ENCODE measurements at places on chromosomes 13 and 19. TPM values are rescaled to one million over a fixed set of nuclear protein-coding genes. Genes with fewer than 3 reads are reported as not detected.

LILRB1 gene
- total RNA-seq, result not detected

KLK11 gene
- total RNA-seq, result not detected

KLK5 gene
- not detected for total RNA-seq

GRCh38 chr19:58350001-58350861 is 3.1 kb downstream of the A1BG start:
- H3K27ac ChIP-seq, result no peak overlapping the region
- H3K36me3 ChIP-seq, result no peaks in the 10 kb centered on the region
- no peaks in the 10 kb centered on the region for H3K27me3 ChIP-seq
- no peaks in the 10 kb centered on the region for H3K4me1 ChIP-seq

GRCh38 chr19:7916955-7917266 is 2.3 kb downstream of the TGFBR3L start:
- H3K4me1 ChIP-seq, result peaks cover 16% of the 10 kb centered on the region
- H3K27ac ChIP-seq, result no peak overlapping the region
- no peak for DNase-seq
- H3K36me3 ChIP-seq, result no peaks in the 10 kb centered on the region
- peak overlapping the region; percentile 58 for H3K4me3 ChIP-seq
- H3K27me3 ChIP-seq, result no peaks in the 10 kb centered on the region

DNA sequence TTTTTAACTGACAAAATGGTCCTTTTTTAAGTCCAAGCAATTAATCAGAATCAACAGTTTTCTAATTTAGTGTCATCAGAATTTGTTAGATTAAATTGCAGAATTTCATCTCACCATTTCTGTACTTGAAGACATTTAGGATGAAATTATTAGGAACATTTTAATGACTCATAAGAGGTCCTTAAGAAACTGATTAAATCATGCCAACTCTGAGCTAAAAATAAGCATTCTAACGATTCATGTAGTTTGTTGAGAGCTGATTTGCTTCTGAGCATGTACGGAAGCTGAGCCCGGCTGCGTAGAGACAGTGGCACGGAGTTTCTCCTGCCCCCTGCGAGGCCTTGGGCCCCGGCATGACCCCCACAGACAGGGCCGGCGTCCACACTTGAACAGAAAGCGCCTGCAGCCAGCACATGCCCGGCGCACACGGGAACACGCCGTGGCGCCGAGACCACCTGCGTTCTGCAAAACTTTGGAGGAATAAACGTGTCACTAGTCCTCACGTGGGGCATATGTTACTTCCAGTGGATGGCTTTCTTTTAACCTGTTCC is 89.7 kb upstream of the MCF2L start:
- DNase-seq, result no peak
- H3K4me1 ChIP-seq, result peaks cover under 1% of the 10 kb centered on the region
- no peaks in the 10 kb centered on the region for H3K27me3 ChIP-seq
- no peak overlapping the region for H3K4me3 ChIP-seq
- H3K27ac ChIP-seq, result no peak overlapping the region
- H3K36me3 ChIP-seq, result peaks cover 4% of the 10 kb centered on the region

GRCh38 chr19:2476451-2477140 is 669 bp downstream of the GADD45B start:
- H3K36me3 ChIP-seq, result no peaks in the 10 kb centered on the region
- no peak for DNase-seq
- peak overlapping the region; percentile 79 for H3K4me3 ChIP-seq
- H3K4me1 ChIP-seq, result no peaks in the 10 kb centered on the region
- H3K27me3 ChIP-seq, result no peaks in the 10 kb centered on the region

DNA sequence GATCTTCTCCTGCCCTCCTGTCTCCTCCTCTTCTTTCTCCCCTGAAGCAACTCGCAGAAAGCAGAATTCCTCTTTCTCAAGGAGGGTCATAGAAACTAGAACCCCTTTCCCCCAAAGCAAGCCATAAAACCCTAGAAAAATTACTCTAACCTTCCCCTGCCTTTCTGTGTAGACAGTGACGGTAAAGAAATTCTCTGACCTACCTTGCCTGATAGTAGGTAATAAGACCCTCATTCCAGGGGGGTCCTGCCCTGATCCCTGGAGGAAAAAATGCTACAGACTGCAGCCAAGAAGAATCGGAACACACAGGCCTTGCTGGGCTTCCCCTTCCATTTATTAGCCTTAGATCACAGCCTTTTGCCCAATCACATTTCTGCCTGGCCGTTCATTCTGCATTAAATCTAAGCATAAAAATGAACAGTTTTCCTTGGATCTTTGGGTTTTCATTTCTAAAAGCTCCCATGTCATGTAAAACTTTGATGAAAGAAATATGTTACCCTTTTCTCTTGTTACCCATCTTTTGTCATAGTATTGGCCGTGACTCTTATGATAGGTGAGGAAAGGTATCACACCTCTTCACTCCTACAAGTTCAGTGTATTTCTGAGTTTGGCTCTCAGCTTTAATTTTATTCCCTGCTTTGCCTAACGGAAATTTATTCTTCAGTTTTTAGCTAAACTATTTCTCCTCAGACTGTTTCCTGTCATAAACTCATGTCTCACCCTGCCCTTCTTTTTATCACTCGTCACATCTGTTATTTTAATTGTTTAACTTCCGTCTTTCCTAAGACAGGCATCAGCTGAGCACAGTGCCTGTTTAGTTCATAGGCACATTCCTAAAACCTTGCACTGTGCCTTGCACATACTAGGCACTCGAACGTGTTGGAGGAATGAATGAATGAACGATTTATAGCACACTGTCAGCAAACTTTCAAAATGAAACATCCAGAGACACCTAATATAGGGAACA is 20.4 kb upstream of the CPB2 start:
- H3K27ac ChIP-seq, result no peak overlapping the region
- peaks cover 12% of the 10 kb centered on the region for H3K4me1 ChIP-seq
- H3K27me3 ChIP-seq, result no peaks in the 10 kb centered on the region
- H3K4me3 ChIP-seq, result no peak overlapping the region

Data from Caco-2 (cell line).